Pulmonary artery endothelial cell (primary cell): ENCODE measurements at places on chromosomes 7 and 10. TPM values are rescaled to one million over a fixed set of nuclear protein-coding genes. Genes with fewer than 3 reads are reported as not detected.
A peak's percentile ranks its signal among the peaks of the same experiment; 100 is the strongest.

DDX56 gene
- total RNA-seq, result 68.5 and 73.3 TPM in 2 replicates

- DNase-seq, result no peak
These were observed 185.4 kb downstream of the RAB11FIP2 start for GRCh38 chr10:117861329-117861728.

DNA sequence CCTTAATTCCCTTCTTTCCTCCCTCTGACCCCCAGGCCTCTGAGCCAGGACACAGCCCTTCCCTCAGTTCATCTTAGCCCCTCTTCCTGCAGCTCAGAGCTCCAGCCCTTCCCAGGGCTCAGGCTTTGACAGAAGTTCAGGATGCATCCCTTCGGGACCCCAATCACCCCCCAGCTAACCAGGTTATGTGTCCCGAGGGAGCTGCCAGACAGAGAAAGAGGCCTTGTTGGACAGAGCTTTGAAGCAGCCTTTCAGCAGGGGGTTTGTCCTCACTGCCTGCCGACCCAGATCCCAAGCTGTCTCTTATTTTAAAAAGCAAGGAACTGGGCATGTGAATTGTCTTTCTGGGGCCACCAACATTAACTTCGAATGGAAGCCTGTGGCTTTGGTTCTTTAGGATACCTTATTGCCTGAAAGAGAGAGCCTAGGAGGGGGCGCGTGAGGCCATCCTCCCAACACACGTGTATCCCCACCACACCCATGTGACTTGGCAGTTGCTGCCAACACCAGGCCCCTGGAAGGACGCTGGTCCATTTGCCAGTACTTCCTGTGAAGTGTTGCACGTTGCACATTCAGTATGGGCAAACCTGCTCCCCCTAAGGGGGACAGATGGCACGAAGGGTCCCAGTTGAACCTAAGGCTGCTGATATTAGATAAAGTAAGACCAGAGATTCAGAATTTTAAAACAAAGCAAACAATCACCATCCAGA is 858 bp downstream of the CCDC136 start:
- no peak for DNase-seq

SH2D4B gene
- total RNA-seq, result under 0.01 TPM in 1 of 2 replicates, not detected in the other

KCND2 gene
- total RNA-seq, result not detected in 2 replicates

- no peak for DNase-seq
These were observed 49.9 kb downstream of the PTEN start for GRCh38 chr10:87913156-87913921.

SLC16A9 gene
- total RNA-seq, result 0.07 TPM in 1 of 2 replicates, not detected in the other

WEE2 gene
- total RNA-seq, result not detected in 2 replicates

- DNase-seq, result no peak
These were observed 122.5 kb upstream of the PITRM1 start for GRCh38 chr10:3294919-3295581.

GRCh38 chr7:134928554-134928953 is 57.8 kb upstream of the AGBL3 start:
- DNase-seq, result no peak

MYOZ1 gene
- not detected in 2 replicates for total RNA-seq

DNA sequence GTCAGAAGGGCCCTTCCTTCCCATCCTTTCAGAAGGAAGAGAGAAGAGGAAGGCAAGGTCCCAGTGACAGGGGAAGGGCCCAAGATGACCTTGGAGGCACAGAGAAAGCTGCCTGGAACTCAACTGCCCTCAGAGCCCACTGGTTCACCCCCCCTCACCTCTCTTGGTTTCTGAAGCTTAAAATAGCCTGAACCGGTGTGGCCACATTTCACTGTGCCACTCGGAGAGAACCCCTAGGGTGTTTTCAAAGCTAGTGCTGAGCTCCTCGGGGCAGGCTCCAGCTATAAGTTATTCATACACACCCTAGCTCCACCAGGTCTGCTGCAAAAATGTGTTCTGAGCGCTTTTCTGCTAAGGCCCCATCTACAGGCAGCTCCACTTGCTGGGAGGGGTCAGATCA is 60.9 kb upstream of the ADRB1 start:
- no peak for DNase-seq

GRCh38 chr7:86667732-86668131 is 24.0 kb downstream of the GRM3 start:
- no peak for DNase-seq

C10orf105 gene
- not detected in 2 replicates for total RNA-seq

MMRN2 gene
- 355 and 372 TPM in 2 replicates for total RNA-seq

- no peak for DNase-seq
These were observed 30.7 kb upstream of the SLC26A3 start for GRCh38 chr7:107833684-107834106.

DNA sequence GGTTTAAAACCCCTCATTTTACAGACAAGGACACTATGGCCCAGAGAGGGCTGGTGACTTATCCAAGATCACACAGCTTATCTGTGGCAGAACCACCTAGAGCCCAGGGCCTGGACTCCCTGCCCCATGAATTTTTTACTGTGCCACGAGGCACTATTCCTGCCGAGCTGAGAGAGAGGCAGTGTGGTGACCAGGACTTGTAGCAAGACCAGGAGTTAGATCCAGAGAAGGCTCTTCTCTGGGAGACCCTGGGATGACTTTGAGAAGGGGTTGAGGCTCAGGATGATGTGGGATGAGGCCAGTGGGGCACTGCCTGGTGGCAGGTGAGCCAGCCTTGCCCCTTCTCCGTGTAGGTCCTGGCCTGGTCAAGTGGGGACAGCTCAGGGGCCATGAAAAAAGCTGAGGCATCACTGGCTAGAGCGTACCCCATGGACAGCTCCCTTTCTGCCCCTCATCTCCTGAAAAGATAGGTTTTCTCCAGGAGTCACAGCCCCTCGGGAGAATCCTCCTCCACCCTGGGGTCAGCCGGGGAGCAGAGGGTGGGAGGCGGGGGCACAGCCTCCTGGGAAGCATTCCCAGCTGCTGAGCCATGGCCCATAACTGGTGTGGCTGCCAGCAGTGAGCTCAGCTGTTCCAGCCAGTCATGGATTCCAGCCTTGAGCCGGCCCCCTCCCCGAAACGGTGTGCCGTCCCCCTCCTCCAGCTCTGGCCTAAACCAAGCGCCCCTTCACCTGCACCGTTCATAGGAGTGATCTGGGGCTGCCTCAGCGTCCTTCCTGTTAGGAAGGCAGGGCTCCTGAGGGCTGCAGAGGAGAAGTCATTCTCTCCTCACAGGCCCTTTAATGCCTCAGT is 5.8 kb downstream of the FLNC start:
- DNase-seq, result no peak

DNA sequence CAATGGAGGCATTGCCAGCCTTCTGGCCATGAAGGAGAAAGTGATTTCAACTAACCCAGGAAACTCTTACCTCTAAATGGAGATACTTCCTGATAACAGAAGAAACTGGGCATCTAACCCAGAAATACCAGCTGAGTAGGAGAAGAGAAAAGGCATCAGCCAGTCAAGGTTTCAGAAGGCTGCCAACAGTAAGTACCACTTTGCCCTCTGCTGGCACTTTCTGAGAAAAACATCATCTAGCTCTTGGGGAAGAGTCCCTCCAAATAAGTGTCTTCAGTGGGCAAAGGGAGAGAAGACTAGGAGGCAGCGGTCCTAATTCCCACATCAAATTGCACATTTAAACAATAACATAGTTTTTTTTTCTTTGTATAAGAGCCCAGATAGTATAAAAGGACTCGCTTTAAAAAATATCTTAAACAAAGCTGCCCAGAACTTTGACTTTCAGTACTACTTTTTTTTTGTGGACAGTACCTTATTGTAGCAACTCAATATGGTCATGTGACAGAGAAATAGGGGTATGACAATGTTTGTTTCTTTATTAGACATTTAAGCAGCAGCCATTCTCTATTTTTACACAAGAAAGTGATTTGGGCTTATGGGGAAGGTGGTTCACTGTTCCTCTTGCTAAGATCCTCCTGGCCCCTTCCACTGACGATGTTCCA is 157.3 kb downstream of the CTTNBP2 start:
- peak; percentile 10 for DNase-seq

DNA sequence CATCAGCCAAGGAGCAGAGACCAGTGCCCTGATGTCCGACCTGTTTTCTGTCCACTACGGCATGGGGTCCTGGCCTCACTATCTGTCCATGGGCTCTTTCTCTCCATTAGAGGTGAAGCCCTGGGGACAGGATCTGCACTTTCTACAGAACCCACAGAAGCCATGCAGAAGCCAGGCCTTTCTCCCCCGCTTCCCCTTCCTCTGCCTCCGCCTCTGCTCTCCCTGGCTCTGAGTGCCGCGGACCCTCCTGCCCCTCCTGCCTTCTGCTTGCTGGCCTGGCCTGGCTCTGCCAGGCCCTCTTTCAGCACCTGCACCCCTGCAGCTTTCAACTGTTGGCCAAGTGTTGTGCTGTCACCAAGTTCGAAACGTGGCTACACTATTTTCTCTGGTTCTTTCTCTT is 439.8 kb upstream of the ZMIZ1 start:
- no peak for DNase-seq

LEP gene
- not detected in 2 replicates for total RNA-seq

DRGX gene
- total RNA-seq, result not detected in 2 replicates

HOXA3 gene
- 0.53 and 0.66 TPM in 2 replicates for total RNA-seq

DNA sequence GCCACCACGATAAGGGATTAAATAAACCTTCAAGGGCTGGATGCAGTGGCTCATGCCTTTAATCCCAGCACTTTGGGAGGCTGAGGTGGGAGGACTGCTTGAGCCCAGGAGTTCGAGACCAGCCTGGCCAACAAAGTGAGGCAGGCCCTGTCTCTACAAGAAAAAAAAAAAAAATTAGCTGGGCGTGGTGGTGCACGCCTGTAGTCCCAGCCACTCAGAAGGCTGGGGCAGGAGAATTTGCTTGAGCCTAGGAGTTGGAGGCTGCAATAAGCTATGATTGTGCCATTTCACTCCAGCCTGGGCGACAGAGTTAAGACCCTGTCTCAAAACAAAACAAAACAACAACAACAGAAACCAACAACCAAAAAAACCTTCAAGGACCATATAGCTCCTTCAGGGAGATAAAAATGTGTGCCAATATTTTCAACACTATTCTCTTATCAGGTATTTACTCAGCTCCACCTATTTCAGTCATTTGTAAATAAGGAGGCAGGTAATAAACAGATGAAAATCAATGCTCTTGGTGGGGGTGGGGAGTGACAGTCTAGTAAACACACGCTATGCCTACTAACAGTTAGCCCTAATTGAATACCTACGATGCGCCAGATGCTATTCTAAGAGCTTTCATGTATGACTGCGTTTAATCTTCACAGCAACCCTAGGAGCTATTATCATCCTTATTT is 13.2 kb downstream of the BAIAP2L1 start:
- no peak for DNase-seq

DNA sequence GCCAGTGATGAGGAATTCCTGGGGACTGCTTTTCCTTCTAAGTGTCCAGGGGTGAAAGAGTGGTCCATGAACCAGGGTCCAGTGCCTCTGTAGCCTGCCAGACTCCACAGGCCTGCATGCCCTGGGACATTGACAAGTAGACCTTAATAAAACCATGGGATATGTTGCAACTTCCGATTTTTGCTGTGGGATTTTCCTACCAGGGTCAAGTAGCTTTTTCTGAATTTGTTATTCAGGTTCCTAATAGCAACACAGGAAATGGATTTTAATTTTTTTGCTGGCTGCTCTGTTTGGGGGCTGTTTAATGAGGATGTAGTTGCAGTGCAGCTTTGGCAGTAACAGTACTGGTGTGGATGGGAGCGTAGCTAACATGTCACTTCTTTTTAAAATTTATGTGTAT is 42.1 kb downstream of the WBP1L start:
- peak; percentile 69 for DNase-seq

CCDC7 gene
- 3.6 and 11.4 TPM in 2 replicates for total RNA-seq

SPDYE9 gene
- not detected in 2 replicates for total RNA-seq

SPDYE6 gene
- not detected in 2 replicates for total RNA-seq

- DNase-seq, result no peak
These were observed 57.8 kb downstream of the PRKCQ start for GRCh38 chr10:6522230-6522629.

DNA sequence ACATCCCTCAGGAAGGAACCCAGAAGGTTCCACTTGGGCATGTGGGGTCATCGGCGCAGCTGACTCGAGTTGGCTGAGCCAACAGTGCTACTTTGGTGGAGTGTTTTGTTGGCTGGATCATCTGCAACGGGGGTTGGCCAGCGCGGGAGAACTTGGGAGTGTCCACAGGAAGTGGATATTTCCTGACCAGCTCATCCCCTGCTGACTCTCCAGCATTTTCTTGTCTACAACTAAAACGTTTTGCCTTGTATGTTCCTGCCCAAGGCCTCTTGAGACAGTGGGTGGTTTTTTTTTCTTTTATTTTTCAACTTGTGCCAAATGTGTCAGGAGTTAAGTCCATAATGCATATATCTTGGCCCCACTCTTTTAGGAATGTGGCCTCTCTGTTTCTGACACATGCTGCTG is 208.6 kb downstream of the ZNF365 start:
- DNase-seq, result no peak

SCIN gene
- total RNA-seq, result under 0.01 and 0.18 TPM in 2 replicates

GRCh38 chr7:117134411-117134810 is 181.1 kb downstream of the ST7 start:
- no peak for DNase-seq

DNA sequence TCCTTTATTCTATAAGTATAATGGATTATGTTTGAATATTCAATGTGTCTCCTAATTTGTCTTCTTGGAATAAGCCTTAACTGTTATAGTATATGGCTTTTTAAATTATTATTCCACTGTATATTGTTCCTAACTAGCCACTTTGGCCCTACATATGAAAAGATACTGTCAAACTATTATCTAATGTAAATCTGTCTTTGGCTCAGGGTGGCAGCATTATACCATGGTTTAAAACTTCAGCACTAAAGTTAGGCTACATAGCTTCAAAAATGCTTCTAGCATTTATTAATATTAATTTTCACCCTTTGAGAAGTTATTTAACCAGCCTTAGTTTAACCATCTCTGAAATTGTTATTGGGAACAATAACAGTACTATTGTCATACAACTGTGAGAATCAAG is 543.1 kb upstream of the MBL2 start:
- DNase-seq, result no peak

DNA sequence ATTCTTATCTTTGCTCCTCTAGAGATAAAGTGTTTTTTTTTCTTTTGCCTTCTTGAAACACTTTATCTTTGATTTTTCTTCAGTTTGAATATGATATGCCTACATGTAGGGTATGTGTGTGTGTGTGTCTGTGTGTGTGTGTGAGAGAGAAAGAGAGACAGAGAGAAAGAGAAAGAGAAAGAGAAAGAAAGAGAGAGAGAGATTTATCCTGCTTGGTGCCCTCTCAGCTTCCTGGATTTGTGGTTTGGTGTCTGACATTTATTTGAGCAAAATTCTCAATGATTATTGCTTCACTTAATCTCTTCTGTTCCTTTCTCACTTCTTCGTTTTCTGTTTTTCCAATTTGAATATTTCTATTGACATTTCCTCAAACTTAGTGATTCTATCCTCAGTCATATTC is 60.3 kb downstream of the RAB18 start:
- no peak for DNase-seq

- DNase-seq, result no peak
These were observed 133.8 kb upstream of the AGR3 start for GRCh38 chr7:17015598-17016031.

DNA sequence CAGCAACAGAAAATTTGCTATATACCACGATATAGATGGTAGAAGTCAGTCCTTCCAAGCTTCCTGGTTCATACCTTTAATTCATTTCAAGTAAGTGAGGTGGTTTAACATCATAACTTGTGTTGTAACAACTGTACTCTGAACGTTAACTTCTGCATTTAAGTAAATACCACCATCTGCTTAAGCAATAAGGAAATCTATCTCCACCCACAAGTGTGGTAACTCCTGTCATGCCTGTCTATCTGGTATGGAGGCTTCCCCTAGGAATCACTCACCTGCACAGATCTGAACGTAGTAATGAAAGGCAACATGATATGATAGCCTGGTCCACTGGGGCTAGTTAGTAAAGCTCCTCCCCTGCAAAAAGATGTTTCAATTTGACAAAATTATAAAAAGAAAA is 2.3 kb downstream of the ERLIN1 start:
- DNase-seq, result no peak

- DNase-seq, result no peak
These were observed 319.7 kb upstream of the SP4 start for GRCh38 chr7:21108182-21108581.

- no peak for DNase-seq
These were observed 291.5 kb upstream of the ZNF32 start for GRCh38 chr10:43939939-43940820.
